ENCODE measurements at places on chromosomes 16 and 17.

GRCh38 chr16:57104706-57105105 is 12.3 kb downstream of the CPNE2 start:
- no peak for DNase-seq

DNA sequence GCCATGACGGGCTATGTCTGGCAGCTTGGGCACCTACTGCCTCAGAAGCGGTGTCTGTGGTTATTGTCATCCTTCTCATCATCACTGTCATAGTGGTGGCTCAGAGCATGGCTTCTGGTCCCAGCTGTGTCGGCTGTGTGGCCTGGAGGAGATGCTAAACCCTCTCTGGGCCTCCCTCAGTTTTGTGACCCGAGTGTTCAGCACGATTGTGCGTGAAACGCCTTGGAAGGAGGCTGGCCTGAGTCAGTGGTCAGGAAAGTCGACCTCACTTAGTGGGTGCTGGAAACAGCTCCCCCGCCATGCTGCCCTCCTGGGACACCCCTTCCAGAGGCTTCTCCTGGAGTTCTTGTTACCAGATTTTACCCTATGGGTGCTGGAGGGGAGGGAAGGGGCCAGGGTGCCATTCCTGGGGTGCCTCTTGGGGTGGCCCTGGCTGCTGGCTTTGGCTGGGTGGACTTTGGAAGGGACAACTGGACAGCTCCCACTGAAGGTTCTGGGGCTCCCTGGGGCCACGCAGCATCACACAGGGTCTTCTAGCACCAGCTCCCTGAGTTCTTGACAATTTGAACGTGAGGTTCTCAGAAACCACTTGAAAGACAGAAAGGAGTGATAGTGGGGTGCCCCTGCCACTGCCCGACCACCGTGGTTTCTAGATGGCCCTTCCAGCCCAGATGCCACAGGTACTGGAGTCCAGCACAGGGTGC is 226.5 kb upstream of the GSE1 start:
- DNase-seq: no peak

DNA sequence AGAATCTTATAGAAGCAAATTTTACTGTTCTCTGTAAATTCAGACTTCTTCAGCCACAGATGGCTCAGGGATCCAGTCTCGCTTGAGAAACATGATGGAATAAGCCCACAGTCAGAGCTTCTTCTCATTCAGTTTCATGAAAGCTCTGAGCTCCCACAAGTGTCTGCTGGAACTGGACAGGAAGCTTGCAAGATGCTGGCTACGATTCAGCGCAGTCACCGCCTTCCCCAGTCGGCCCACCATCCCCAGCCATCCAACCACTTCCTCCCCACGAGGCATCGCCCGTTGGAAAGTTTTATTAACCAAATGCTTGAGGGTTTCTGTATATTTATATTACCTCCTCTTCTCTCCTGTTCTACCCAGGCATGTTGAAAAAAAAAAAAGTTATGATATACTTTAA is 171.7 kb downstream of the ZFHX3 start:
- DNase-seq: no peak

DNA sequence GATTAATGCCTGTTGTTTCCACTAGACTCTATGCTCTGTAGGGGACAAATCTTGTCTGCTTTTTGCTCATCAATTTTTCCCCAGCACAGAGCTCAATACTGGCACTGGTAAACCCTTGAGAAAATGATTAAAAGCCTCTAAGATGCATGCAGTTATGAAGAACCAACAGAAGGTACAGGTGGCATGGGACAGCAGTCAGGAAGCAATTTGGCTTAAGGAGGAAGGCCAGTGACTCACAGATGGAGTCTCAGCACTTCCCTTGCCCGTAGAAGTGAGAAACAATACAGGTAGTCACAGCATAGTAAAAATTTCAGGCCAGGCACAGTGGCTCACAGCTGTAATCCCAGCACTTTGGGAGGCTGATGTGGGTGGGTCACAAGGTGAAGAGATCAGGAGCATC is 504.7 kb upstream of the RBFOX1 start:
- no peak for DNase-seq

- DNase-seq: no peak
These were observed 4.1 kb downstream of the PAM16 start for GRCh38 chr16:4347010-4347409.

DNA sequence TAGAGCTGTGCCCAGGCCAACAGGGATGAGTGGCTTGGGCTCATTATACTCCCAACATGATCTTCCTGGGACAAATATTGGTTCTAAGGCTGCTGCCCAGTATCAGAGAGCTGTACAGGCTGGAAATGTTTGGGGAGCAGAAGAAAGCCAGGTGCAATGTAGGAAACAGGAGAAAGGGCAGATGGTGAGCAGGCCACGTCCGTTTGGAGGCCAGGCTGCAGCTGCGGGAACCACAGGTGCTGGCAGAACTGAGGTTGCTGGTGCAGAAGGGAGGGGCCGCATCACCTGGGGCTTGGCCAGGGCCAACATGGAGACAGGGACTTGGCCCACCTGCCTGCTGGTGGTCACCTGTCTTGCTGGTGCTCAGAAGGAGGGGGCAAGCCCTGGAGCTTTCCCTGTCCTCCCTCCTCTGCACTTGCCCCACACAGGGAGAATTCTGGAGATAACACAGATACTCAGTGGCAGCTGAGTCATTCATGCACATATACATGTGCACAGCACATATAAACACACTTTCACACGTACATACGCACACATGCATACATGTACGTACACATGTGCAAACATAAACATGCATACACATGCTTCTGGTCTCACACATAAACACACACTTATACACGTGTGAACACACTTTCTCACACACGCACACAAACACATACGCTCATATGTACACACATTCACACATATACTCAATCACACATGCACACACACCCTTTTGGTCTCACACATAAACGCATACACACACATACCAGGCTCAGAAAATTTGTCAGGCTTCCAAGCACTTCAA is 67.7 kb downstream of the WSCD1 start:
- DNase-seq: no peak

DNA sequence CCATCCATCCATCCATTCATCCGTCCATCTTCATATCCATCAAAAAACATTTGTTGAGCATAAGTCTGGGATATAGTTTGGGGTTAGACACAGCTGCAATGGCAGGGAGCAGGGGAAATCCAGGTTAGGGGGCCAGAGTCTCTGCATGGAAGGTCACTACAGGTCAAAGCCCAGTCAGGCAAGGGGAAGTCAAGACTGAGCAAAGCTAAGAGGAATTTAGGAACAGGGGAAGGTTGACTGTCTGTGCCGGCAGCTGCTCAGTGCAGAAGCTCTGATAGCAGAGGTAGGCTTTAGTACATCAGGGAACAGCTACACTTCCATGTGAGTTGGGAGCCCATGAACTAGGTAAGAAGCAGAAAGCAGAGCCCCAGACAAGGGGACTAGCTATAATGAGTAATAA is 68.1 kb downstream of the IRF8 start:
- no peak for DNase-seq

DNA sequence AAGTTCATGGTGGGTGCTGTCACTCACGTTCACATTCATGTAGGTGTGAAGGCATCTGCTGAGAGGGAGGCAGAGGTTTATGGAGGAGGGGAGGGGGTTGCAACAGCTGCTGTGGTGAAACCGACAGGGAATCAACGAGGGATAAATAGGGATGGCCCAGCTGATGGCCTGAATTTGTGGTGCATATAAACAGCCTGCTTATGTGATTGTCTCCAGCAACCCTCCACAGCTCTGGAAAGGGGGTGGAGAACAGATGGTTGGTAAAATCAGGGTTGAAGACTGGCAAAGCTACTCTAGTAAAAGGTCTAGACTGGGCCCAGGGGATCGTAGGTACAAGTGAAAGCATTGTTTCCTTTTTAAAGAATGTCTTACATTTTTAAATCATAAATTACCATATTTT is 53.7 kb downstream of the IQCK start:
- no peak for DNase-seq

Data from GM18507 (cell line).